ENCODE measurements at places on chromosomes 5 and 9.

GRCh38 chr5:52043543-52043942 lies 660.3 kb downstream of the ISL1 start:
- DNase-seq, result no peak

- DNase-seq, result no peak
Measured at GRCh38 chr9:7273575-7273974, 515.8 kb downstream of the KDM4C start.

- DNase-seq, result no peak
Measured at GRCh38 chr5:143693651-143694252, 118.2 kb upstream of the HMHB1 start.

DNA sequence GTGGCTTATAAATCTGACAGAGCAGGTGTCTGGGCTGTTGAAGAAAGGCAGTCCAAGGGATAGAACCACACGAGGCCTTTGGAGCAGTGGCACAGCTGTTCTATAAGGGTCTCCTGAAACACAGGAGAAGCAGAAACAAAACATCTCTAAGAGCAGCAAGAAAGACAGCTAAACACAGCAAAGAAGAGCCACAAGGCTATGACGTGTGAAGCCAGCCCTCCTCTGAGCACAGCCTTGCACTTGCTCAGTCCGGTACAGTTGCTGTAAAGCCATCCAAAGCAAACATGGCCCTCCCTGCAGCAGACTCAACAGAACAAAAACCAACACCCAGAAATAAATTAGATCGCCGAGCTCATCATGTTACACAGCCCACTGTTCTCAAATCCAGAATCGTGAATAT lies 2.6 kb upstream of the GZMK start:
- no peak for DNase-seq

GRCh38 chr5:54707841-54708240 lies 190.3 kb downstream of the SNX18 start:
- no peak for DNase-seq

DNA sequence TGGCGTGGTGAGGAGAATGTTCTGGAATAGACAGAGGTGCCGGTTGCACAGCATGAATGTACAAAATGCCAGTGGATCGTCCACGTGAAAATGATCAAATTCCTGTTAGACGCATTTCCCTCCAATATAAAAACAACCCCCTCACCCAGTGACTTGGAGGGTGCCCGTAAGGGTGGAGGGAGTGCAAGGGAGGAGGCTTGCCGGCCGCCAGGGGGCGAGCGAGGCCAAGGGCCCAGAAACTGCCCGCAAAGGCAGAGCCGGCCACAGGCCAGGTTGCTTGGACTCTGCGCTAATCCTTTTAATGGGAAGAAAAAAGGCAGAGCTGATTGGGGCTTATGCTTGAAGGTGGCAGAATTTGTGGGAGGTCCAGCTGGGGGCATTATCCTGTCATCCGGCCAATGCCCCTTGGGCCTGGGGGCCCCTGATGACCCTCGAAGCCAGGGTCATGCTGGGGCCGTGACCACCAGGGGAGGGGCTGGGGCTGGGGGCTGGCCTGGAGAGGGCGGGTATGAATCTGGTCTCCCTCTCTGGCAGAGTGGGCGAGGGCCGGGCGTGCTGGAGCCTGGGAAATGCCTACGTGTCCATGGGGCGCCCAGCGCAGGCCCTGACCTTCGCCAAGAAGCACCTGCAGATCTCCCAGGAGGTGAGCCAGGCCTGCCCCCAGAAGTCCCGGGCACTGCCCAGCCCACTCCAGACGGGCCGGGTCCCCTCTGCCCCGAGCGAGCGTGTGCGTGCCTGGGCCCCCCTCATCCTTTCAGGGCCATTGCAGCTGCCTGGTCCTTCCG lies 12.0 kb downstream of the GPSM1 start:
- no peak for DNase-seq

- no peak for DNase-seq
Measured at GRCh38 chr5:154385236-154385512, 60.6 kb upstream of the SAP30L start.

GRCh38 chr9:81548911-81549310 lies 140.4 kb downstream of the TLE1 start:
- DNase-seq, result no peak

DNA sequence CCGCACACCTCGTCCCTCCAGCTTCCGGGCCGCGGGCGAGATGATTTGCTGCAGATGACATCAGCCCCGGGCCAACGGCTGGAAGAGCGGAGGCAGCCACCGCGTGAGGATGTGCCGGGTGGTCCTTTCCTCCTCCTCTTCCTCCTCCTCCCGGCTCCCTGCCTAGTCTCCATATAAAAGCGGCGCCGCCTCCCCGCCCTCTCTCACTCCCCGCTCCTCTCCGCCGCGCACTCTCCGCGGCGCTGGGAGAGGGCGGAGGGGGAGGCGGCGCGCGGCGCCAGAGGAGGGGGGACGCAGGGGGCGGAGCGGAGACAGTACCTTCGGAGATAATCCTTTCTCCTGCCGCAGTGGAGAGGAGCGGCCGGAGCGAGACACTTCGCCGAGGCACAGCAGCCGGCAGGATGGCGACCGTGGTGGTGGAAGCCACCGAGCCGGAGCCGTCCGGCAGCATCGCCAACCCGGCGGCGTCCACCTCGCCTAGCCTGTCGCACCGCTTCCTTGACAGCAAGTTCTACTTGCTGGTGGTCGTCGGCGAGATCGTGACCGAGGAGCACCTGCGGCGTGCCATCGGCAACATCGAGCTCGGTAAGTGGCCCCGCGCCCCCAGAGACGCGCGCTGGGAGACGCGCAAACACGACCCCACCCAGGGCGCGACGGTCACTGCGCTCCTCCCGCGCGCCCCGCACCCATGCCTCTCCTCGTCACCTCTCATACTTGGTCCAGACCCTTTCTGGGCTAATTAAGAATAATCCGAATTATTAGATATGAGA lies at the start of gene MAP1B:
Gene MAP1B (plus strand): TSS at position 345 of the 770 bp plus-strand sequence. CDS start 57 bp downstream, at position 402.
- no peak for DNase-seq

DNA sequence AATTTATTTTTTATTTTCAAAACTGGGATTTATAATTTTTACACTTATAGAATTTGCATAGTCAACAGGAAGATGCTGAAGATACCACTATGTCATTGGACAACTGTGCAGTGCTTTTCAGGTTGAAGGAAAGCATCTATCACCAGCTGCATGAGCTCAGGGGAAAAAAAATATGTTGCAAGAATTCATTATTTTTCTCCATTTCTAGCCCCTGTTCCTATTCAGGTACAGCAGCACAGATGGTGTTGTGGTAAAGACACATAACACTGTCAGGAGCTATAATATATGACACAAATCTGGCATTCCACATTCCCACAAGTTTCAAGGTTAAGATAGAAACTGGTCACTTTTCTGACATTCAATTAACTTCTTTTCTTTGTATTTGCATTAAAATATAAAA lies 1088.6 kb downstream of the MAT2B start:
- no peak for DNase-seq

GRCh38 chr5:78151594-78152271 lies 142.8 kb downstream of the AP3B1 start:
- DNase-seq, result no peak

DNA sequence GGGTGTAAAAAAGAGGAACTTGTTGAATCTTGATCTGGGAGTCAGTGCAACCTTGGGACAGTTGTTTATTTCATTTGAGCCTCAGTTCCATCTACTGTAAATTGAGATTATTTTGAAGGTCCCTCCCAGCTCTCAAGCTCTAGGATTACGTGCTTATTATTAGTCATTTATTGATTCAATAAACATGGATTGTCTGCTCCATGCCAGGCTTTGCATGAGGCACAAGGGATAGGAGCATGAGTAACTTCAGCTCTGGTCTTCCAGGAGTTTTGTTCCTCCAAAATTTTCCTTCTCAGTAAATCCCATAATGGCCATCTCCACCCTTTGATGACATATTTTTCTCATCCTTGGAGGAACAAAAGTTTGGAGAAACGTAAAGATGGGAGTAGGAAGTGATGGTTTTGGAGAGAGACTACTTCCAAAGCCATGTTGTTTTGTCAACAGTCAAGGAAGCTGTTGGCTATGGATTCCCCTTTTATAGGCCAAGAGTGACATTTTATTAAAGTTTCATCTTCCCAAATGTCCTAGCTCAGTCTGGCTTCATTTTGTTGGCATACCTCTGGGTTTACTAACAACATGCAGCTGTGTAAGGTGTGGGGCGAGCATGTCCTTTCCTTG lies 244.6 kb downstream of the DMRT2 start:
- DNase-seq, result no peak

- DNase-seq, result no peak
Measured at GRCh38 chr5:132979976-132980375, 16.5 kb upstream of the AFF4 start.

DNA sequence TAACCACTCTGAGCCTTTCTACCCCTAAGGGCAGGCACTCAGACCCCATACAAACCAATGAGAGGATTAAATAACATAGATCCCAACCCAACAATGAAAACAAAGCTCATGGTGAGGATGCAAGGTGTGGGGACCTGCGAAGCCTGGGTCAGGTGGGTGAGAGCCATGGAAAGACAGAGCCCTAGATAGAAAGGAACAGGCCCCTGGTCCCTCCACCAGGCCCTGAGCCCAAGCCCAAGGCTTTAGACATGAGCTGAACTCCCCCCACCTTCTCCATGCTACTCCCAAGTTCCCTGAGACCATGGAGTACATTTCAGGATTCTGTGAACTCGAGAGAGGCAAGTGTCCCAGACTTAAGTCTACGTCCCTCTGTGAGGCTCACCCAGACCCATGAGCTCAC lies 106.5 kb downstream of the SAXO1 start:
- DNase-seq, result no peak

DNA sequence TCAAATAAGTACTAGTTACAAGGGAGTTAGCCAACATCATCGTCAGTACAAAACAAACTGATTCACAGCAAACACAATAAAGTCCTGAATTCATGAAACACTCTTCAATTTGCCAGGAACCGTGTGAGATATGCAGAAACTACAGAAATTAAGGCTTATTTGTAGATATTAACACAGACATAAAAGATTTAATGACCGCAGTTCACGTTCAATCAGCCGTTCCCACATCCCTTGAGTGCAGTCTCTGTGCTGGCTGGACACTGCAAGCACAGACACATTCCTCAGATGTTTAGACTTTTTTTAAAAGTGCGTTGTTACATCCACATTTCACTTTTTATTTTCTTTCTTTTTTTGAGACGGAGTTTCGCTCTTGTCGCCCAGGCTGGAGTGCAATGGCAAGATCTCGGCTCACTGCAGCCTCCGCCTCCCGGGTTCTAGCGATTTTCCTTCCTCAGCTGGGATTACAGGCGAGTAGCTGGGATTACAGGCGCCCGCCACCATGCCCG lies 566 bp upstream of the CEP78 start:
- DNase-seq, result no peak

- no peak for DNase-seq
Measured at GRCh38 chr5:27026801-27027200, 11.6 kb downstream of the CDH9 start.

GRCh38 chr9:14304259-14304658 lies 9.7 kb downstream of the NFIB start:
- DNase-seq, result no peak

DNA sequence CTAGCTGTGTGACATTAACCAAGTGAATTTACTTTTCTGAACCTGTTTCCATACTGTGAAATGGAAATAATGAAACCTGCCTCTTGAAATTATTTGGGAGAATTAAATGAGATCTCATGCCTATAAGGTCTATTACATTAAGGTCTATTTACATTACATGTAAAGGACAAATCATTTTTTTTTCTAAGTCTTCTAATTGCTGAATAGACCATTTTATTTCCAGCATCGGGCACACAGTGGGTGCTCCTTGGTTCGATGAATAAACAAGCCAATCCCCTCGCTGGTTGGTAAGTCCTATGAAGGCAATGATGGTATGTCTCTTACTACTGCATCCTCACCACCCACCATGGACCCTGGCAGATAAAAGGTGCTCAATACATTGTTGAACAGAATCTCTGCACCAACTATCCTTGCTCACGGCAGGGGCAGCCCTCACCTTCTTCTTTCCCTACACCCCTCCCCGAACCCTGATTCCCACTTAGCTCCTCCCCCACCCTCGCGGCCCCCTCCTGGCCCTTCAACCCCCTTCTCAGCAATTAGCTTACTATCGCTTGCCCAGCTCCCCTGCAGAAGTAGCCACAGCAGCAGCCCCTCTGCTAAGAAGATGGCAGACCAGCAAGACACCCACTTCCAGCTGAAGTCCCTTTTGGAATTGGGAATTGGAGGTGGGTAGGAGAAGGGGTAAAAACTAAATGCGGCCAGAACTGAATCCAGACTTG lies 3.0 kb downstream of the PCDH1 start:
- no peak for DNase-seq

DNA sequence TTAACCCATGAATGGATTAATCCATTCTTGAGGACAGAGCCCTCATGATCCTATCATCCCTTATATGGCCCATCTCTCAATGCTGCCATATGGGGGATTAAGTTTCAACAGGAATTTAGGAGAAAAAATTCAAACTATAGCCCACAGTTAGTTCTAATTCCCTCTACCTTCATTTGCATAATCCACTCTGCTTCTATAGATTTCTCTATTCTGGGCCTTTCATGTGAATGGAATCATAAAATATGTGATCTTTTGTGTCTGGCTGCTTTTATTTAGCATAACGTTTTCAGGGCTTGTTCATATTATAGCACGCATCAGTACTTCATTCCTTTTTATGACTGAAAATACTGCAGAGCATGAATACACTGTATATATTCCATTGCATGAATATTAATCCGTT lies 55.4 kb downstream of the CTSL start:
- DNase-seq, result no peak

GRCh38 chr5:166671811-166672210 lies 1619.6 kb upstream of the WWC1 start:
- DNase-seq, result no peak

DNA sequence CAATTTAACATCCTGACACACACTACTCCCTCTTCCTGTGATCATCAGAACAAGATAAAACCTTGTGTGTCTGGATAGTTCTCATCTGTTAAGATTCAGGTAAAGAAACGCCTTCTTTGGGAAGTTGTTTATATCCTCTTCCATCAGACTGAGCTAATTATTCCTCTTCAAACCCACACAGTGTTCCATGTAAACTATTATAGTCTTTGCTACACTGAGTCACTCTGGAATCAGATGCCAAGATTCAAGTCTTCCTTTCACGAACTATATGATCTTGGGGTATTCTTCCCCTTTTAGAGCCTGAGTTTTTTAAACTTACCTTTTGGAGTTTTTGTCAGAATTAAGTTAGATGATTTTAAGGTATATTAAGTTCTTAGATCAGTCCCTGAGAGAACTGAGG lies 2.0 kb downstream of the OR1J1 start:
- no peak for DNase-seq

- DNase-seq, result no peak
Measured at GRCh38 chr5:62448528-62448927, 36.0 kb downstream of the IPO11 start.
